Ascending aorta (tissue), 2 donors: ENCODE measurements at places on chromosomes 5 and 9. TPM values are rescaled to one million over a fixed set of nuclear protein-coding genes. Genes with fewer than 3 reads are reported as not detected.

The PLPP7 gene
- total RNA-seq = 15.8 TPM

The C1QTNF2 gene
- total RNA-seq = 3.7 TPM

The PHF24 gene
- not detected for total RNA-seq

The INSL4 gene
- total RNA-seq = not detected

The TAL2 gene
- total RNA-seq = not detected

The ARHGEF39 gene
- total RNA-seq = 1.1 TPM

The SLC36A1 gene
- total RNA-seq = 19.9 TPM

The TUSC1 gene
- 45.7 TPM for total RNA-seq
